ENCODE measurements at places on chromosomes 4 and X. TPM values are rescaled to one million over a fixed set of nuclear protein-coding genes. Genes with fewer than 3 reads are reported as not detected.

Gene AKAP4
- total RNA-seq = not detected

Gene TMSB15C
- 1.3 TPM for total RNA-seq

Gene SOD3
- 143 TPM for total RNA-seq

Gene PRKG2
- total RNA-seq = 0.36 TPM

Gene COL4A6
- total RNA-seq = 62.2 TPM

Measured in smooth muscle cell of the pulmonary artery (primary cell).